ENCODE measurements at places on chromosomes 7 and 10. TPM values are rescaled to one million over a fixed set of nuclear protein-coding genes. Genes with fewer than 3 reads are reported as not detected.

GRCh38 chr10:74163319-74164068, 12.5 kb downstream of the ADK start:
- DNase-seq = no peak

NANOS1 gene
- total RNA-seq = 0.15 TPM

PNLIPRP2 gene
- total RNA-seq = not detected

PITX3 gene
- total RNA-seq = 1.4 TPM

MGMT gene
- total RNA-seq = 22.9 TPM

HOXA9 gene
- not detected for total RNA-seq

TAS2R41 gene
- not detected for total RNA-seq
